Stimulated activated CD4-positive, alpha-beta T cell treated with anti-CD3 and anti-CD28 coated beads, Interleukin-4, amount 100 ng/mL, for 1 hour (primary cell): ENCODE measurements at places on chromosomes 12 and 14.

DNA sequence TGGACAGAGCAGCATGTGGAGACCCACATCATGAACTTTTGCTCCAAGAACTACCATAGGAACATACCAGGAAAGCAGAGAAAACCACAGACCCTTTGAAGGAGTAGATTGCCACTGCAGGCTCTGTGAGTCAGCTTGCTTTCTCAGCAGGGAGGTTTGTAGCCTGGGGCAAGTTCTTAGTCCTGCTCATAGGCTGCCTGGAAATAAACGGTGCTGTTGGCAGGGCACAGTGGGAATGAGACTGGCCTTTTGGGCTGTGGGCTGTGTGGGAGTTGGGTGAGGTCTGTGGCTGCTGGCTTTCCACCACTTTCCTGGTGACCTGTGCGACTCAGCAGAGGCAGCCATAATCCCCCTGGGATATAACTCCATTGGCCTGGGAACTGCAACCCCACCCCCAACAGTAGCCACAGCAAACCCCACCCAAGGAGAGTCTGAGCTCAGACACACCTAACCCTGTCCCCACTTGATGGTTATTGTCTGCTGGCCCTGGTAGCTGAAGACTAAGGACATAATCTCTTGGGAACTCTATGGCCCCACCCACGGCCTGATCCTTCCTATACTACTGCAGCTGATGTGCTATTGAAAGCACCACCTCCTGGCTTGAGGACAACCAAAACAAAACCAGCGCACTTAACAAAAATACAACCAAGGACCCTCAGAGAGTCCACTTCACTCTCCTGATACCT is 192.1 kb upstream of the GARIN6 start:
- no peak for DNase-seq

DNA sequence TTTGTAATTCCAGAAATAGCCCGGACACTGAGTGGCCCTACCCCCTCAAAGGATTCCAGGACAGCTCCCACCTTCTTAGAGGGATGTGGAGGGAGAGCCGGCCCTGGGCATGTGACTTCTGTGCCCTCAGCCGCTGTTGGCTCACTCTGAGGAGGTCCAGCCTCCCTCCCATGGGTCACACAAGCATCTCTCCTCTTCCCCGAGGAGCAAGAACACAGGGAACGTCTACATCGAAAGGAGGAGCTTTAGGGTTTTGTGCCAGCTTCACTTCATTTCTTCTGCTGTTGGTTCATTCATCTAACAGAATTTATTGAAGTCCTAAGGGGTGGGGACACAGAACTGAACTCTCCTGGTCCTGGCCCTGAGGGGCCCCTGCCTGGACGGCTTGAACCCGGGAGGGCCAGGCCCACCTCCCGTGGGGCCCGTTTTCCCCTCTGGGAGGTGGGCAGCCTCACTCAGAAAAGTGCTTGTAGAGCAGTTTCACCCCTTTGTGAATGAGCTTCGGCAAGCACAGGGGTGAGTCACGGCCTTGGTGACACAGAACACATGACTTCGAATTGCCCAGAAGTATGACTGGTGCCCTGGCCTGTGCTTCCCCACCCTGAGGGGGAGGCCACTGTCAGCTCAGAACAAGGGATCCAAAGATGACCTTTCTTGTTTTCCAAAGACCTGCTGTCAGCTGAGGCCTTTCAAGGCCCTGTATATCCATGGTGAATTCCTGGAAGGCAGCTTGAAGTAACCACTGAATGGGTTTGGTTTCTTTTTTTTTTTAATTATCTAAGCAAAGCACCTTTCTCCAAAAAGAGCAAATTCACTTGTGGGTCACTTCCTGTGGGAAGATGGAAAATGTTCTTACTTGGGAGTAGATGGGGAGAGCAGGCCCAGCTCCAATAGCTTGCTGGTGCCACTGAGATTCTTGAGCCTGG is 39.2 kb downstream of the NFKBIA start:
- DNase-seq = peak; percentile 79

DNA sequence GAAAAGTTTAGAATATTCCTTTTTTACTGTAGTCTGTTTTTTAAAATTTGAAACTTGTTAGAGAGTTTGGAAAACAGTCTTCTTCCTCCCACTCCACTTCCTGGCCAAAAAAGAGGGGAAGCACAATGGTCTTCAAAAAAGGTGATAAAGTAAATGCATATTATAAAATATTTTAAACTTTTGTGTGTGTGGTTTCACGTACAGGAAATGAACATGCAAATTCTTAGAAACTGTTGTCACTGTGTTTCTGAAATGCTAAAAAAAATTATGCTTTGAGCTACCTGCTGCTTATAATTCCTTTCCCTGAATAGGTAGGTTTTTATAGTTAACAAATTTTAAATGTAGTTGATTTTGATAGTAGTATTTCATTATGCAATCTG is 2.9 kb downstream of the FGFR1OP2 start:
- DNase-seq = no peak

GRCh38 chr14:33691907-33692306 is 259.0 kb downstream of the EGLN3 start:
- no peak for DNase-seq

GRCh38 chr14:91901449-91902226 is 34.3 kb upstream of the TC2N start:
- no peak for DNase-seq

GRCh38 chr14:70441641-70442040 is 10.3 kb upstream of the ADAM21 start:
- DNase-seq = no peak

DNA sequence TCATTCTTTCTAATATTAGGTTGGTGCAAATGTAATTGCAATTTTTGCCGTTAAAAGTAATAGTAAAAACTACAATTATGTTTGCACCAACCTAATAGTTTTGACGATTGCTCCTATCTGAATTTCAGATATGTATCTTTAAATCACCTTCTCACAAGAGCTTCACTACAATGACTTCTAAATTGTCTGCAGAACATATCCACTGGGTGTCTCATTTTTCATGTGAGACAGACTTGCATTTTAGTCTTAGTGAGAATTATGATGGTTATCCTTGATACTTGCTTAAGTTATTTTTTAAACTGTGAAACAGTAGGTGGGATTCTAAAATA is 84.6 kb downstream of the ITPR2 start:
- no peak for DNase-seq
